ENCODE measurements at places on chromosomes 5 and 9.

DNA sequence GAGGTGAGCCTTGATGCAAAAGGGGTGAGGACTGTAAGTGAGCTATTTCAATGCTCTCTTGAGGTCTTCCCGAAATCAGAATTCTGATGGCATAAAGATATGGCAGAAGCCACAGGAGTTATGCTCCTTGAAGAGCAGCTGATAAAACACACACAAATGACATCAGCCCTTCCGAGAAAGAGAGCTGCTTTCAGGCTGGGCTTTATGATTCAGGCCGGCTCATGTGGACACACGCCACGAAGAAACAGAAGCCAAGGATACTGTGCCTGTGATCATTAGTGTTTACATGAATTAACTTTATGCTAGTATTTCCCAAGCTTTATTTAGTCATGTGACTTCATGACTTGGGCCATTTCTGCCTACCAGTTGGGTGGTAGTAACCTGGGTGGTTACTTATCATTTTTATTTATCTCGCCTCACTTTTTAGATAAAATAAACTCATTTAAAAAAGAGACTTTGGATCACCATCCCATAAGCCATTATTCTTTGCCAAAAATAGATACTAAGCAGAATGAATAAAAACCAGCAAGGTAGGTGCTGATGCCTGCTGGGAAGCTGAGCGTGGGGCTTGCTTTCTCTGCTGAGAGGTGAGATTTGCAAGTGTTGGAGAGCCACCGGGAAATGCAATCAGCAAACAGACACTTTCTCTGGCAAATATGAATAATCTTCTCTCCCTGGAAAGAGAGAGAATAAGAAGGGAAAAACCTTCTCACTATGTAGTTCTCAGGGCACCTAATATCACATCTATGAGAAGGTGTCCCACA, 73.0 kb upstream of the SLC25A51 start:
- DNase-seq: no peak

- DNase-seq: no peak
These were observed 49.7 kb downstream of the AHRR start for GRCh38 chr5:370959-371810.

DNA sequence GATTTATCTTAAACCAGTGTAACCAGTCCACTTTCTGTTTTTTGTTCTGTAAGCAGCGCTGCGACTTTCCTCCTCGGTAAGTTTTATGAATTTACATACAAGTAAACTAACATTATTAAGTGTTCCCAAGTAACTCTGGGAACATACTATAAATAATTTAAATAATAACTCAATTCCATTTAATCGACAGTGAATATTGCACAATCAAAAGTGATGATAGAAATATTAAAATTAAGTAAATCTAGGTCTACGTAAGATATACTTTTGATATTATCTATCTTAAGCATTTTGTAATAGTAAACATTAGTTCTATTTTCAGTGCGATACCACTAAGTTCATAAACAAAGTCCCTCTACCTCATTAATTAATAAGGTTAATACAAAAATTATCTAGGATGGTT, 7.8 kb downstream of the NFIB start:
- DNase-seq: no peak

GRCh38 chr9:113309204-113309813, 6.1 kb upstream of the RNF183 start:
- peak; percentile 28 for DNase-seq

DNA sequence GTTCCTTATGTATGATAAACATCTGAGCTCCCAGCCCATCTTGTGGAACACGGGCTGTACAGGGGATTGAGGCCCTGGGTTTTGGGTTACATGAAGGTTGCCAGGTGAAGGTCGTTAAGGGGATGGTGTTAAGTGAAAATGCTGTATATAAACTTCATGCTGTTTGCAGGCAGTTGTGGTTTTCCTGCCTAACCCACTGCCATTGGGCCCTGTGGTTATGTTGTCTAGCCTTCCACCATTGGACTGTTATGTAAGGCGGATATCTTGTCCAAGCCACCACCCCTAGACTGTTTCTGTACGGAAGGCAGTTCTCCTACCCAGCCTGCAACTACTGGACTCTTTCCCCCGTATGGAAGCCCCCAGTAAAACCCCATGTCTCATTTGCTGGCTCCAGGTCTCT, 246.1 kb downstream of the KIF4B start:
- DNase-seq: no peak

- DNase-seq: no peak
These were observed 18.1 kb downstream of the CCNH start for GRCh38 chr5:87394411-87395165.

- DNase-seq: peak; percentile 59
These were observed 38.7 kb downstream of the NLN start for GRCh38 chr5:65760504-65761275.

DNA sequence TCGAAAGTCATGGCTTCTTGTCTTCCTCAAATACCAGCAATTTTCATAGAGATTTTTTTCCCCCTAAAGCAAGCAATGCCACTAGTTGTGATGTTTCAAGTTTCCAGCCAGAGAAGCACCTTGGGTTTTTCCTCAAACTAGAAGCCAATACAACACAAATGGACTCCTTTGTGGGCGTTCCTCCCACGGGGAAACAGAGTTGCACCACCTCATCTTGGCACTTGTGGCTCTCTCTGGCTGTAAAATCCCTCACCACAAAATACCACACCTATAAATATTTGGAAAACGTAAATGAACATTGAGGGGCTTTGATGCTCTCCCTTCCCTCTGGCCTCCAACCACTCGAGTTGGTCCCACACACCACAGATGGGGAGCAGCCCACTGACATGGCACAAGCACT, 67.2 kb upstream of the PCA3 start:
- DNase-seq: no peak

GRCh38 chr5:83099445-83099844, 22.1 kb downstream of the XRCC4 start:
- no peak for DNase-seq

- no peak for DNase-seq
These were observed 61.4 kb upstream of the RUFY1 start for GRCh38 chr5:179488975-179489374.

- DNase-seq: no peak
These were observed 998 bp downstream of the SLC23A1 start for GRCh38 chr5:139381837-139382761.

GRCh38 chr9:115400796-115401195, 282.8 kb upstream of the TNC start:
- no peak for DNase-seq

DNA sequence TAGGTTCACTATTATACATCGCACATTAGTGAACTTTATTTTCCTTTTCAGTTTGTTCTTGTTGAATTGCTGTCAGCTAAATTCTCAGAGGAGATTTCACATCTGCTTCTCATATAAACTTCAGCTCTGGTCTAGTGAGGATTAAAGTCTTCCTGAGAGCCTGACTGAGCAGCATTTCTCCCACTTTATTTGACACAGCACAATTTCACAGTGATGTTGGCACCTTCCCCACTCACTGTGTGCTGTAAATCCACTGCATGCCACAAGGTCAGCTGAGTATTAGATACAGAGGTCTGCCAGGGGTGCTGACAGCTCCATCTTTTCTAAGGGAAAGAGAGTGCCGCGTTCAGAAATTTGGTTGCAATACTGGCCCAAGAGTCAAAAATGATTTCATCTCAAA, 567.4 kb downstream of the PRR16 start:
- DNase-seq: no peak

- DNase-seq: no peak
These were observed 38.2 kb upstream of the TEX48 start for GRCh38 chr9:114720086-114720676.

- no peak for DNase-seq
These were observed 2.5 kb upstream of the MED27 start for GRCh38 chr9:132082188-132082587.

DNA sequence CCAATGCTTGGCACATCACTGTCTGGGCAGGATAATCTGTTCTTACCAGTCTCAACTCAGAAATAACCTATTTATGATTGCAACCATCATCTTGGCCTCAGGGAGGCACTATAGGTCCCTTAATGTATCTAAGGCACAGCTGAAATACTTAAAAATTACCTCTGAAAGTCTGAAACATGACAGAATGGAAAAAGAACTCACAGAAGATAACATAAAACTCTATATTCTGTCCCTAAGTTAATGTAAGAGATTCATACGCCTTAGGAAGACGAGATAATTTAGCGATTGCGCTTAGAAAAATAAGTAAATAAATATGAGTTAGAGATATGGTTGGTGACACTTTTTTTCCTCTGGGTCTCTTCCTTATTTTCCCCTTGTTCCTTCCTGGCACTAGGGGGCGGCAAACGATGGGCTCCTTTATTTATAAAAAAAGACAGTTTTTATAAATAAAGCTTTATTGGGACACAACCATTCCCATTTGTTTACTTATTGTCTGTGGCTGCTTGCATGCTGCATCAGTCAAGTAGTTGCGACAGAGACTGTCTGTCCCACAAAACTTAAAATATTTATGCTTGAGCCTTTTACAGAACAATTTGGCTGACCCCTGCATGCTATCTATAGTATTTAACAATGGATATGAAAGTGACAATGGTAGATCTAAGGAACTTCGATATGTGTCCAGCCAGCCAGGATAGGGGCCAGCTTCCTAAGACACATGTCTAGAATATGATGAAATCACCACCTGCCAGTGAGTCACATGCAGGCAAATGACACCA, 79.6 kb downstream of the PDE4D start:
- no peak for DNase-seq

DNA sequence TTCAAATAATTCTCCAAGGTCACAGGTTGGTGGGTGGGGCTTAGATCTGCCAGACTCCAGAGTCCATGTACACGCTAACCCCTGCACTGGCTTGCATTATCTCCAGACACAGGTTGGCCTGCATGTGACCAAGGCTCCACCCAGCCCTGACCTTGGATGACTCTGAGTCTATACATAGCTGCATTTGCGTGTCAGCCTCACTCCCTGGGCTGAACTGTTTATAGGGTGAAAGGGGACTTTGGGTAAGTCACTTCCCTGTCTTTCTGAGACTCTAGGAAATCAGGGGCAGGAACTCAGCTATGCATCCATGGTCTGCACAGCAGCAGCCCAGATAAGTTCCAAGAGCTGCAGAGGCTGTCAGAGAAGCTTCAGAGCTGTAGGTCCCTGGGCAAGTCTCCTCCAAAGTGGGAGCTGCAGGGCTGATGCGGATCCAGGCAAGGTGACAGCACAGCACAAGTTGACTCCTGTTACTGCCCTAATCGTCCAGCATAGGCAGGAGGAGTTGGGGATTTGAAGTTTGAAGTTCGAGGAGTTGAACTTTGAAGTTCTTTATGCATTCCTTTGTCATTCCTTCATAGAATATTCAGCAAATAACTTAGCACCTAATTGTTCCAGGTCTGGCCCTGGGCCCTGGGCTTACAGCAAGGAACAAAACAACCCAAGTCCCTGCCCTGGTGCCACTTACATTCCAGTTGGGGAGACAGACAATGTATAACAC, 53.4 kb downstream of the SLC22A5 start:
- DNase-seq: no peak

DNA sequence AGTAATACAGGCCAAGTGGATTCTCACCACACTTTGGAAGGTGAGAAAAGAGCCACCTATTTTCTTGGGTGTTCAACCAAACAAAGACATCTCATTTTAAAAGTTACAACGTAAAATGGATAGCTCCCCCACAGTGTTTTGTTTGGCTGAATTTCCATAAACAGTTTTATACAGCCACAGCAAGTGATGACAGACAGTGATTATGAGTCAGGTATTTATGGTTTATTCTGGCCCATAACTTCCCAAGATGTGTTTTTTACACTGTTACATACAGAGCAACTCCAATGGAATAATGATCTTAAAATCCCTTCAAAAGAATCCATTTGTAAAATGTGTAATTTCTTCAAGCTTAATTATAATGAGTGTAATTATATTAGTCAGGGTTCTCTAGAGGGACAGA, 421.3 kb downstream of the TLE1 start:
- no peak for DNase-seq

GRCh38 chr5:40010436-40010835, 585.7 kb upstream of the DAB2 start:
- no peak for DNase-seq

- DNase-seq: no peak
These were observed 79.4 kb downstream of the ZNF366 start for GRCh38 chr5:72427488-72428437.

DNA sequence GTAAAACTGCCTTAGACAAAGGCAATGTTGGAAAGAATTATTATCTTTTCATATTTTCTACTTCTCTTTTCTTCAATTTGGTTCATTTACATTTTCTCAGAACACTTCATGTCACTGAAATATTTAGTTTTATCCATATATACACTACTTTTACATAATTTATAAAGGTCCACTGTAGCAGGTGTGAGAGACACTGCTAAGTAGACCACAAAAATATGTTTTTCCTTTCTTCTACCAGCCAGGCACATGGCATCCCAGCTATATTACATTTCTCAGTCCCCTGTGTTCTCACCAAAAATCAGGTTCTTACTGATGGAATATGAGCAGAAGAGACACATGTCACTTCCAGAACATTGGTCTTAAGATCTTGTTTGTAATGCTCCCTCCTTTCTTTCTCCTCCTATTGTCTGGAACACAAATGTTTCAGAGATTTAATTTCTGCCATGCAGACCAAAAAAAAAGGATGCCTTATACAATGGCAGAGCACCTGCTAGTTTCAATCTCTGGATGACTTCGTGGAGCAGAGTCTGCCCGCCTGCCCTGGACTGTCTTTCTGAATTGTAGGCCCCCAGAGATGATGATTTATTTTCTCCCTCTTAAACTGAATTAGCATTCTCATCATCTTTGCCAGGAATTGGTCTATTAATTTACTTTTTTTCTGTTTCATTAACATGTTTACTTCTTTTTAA, 125.4 kb upstream of the ACOT12 start:
- no peak for DNase-seq

- DNase-seq: no peak
These were observed 133.1 kb downstream of the PIK3R1 start for GRCh38 chr5:68348447-68349222.

- DNase-seq: no peak
These were observed 281.6 kb downstream of the NTRK2 start for GRCh38 chr9:84950879-84951811.

DNA sequence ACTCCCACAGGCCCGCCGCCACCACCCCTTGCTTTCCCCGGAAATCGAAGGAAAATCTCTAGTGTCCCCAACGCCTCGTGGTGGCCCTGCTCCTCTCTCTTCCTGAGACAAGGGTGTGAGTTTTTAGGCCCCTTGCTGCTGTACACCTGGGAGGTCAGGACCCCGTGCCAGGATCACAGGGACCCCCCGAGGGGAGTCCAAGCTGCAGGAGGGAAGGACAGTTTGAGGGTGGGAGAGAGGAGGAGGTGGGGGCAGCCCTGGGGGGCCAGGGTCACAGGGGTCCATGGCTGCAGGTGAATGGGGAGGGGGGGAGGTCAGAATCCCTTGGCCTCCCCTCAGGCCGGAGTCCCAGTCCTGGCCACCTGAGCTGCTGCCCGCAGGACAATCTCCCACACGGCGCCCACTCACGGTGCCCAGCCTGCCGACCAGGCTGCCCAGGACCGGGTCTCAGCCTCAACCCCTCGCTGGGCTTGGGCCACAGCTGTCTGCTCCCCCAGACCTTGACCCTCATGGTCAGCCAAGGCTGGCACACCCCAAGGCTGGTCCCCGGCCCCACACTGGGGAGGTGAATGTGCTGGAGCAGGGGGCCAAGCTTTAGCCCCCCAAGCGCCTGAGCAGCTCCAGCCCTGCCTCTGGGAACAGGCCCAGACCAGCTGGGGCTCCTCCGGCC, 19.9 kb downstream of the TPPP start:
- DNase-seq: no peak

Measured in central memory CD4-positive, alpha-beta T cell (primary cell).